ENCODE measurements at places on chromosomes 13 and 19. TPM values are rescaled to one million over a fixed set of nuclear protein-coding genes. Genes with fewer than 3 reads are reported as not detected.

Gene ZNF763
- total RNA-seq = 1.9 TPM

- DNase-seq = no peak
These were observed 52.7 kb upstream of the ZDHHC20 start for GRCh38 chr13:21511849-21512248.

DNA sequence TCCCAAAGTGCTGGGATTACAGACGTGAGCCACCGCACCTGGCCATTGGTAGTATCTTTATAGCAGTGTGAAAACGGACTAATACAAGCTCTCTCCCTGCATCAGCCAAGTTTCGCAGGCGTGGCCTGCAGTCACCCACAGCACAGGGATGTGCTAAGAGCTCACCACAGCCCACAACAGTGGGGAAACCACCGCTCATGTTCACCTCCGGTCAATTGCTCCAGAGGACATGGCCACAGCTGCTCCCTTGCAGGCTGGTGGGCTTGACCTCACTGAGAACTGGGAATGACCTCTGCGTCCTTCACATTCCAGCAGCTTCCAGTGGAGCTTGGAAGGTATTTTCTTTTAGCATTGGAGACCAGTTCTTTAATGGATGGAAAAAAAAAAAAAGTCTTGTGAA is 156.4 kb downstream of the KCTD15 start:
- no peak for DNase-seq

DNA sequence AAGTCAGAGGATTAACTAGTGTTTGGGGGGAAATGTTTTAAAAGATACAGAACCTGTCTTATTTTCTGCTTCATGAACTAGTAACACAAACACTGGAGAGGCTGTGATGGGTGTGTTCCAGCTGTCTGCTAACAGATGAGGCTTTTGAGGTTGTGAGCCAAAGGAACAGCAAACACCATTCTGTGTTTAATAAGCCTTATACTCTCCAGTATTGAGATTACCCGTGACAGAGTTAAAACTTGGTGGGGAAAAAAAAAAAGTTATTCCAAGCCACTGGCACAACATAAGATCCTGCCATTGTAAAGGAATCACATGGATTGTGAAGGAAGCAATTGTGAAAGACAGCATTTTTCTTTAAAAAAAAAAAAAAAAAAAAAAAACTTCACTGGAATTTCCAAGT is 48.4 kb downstream of the KCTD12 start:
- no peak for DNase-seq

Gene IGFL1
- total RNA-seq = not detected

Gene C19orf67
- total RNA-seq = not detected

Gene ZNF793
- total RNA-seq = 0.13 TPM

GRCh38 chr19:53942001-53942786 is 20.5 kb upstream of the CACNG8 start:
- DNase-seq = no peak

- DNase-seq = no peak
These were observed 120.6 kb downstream of the COL4A1 start for GRCh38 chr13:110186231-110186855.

DNA sequence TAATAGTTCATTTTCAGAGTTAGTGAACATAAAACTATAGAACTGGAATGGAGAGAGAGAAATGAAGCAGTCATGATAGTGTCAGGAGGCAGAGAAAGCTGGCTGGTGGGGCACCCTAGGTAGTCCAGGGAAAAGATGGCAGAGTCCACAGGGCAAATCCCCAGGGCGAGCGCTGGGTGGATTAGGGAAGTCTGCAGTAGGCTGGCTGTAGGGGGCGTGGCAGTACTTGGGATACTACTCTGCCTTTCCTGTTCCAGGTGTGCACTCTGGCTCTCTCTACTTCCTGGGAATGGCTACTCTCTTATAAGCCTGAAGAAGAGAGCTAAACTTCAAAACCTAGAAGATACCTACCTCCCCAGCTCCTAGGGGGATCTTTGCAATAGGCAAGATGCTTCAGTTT is 232.9 kb upstream of the SLC10A2 start:
- DNase-seq = no peak

- DNase-seq = no peak
These were observed 118.2 kb downstream of the SIPA1L3 start for GRCh38 chr19:38024992-38025908.

GRCh38 chr13:83634601-83635000 is 247.7 kb downstream of the SLITRK1 start:
- no peak for DNase-seq

DNA sequence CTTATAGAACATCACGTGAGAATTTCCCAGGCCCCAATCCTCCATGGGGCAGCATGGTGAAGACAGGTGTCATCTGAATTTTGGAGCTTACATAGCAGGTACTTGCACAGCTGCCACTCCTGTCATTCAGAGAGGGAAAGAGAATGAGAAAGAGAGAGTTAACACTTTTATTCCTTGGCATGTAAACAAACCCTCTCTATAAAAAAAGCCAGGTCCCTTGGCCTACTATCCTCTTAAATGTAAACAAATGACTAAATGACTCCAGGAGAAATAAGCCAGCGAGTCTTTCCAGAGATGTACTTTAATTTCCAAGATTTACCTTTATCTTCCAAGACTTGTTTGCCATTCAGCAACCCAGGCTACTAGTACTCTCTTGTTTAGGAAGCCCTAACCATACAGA is 195.3 kb upstream of the HTR2A start:
- no peak for DNase-seq

GRCh38 chr19:30178721-30179402 is 193.3 kb upstream of the ZNF536 start:
- DNase-seq = no peak

GRCh38 chr19:10551698-10552301 is 8.1 kb downstream of the ATG4D start:
- no peak for DNase-seq

DNA sequence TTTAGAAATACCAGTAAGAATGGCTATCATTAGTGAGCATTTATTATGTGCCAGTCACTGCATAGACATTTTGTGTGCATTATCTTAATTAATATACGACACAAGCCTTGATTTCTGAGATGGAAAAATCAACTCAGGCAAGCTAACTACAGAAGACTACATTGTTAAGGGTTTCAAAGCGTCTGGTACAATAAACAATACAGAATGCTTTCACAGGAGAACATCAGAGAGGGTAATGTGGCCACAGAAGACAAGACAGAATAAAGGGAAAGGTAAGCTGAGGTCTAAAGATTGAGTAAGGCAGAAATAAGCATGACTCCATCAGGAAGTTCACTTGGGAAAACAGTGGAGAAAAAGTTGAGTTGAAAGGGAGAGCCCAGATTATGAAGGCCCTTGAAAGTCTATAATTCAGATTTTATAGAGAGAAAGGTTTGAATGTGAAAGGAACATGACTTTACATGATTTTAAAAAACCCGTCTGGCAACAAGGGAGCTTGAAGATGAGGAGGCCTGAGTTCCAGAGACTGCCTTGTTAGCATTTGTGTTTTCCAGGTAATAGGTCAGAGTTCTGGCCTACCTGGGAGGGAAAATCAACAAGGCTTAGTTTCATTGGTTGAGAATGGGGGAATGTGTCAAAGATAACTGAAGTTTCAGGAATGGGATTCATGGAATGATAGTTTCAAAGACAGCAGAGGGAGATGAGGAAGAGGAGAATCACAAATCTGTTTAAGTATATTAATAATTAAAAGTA is 1.8 kb upstream of the MBNL2 start:
- DNase-seq = no peak

Gene COL4A2
- 290 TPM for total RNA-seq

Gene ATP8B3
- 3.3 TPM for total RNA-seq

DNA sequence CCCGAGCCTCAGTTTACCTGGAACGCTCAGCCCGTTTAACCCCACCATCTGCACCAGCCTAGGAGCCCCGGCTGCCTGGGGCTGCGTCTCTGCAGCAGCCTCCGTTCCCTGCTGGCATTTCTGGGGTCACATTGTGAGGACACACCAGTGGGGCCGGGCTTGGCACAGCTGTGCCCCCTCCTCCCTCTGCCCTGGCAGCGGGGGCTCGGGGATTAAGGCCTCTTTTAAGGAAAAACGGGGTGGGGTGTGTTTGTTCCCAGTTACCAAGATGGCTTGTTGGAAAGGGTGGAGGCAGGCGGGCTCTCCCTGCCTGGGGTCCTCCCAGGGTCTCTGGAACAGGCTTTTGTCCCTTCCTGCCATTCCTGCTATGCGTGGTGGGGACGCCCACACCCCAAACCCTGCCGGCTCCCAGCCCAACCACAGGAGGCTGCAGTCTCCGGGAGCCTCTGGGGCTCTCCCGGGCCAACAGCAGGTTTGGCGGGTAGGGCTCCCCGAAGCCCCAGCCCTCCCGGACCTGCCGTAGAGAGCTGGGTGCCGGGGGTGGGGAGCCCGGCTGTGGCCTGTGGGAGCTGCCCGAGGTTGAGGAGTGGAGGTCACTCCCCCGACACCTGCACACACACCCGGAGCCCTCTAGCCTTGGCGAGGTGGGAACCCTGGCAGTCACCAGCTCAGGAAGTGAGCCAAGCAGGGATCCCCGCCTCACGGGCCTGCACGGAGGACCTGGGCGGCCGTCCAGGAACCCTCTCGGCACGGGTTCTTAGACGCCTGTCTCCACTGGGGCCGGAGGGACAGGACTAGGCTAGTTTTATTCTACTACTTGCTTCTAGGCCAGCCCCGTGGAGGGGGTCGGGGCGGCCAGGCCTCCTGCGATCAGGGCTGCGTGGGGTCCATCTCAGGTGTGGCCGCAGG is 36.9 kb downstream of the GADD45B start:
- no peak for DNase-seq

GRCh38 chr19:19214159-19214490 is 2.4 kb downstream of the NCAN start:
- no peak for DNase-seq

Gene DOCK6
- total RNA-seq = 53.3 TPM

DNA sequence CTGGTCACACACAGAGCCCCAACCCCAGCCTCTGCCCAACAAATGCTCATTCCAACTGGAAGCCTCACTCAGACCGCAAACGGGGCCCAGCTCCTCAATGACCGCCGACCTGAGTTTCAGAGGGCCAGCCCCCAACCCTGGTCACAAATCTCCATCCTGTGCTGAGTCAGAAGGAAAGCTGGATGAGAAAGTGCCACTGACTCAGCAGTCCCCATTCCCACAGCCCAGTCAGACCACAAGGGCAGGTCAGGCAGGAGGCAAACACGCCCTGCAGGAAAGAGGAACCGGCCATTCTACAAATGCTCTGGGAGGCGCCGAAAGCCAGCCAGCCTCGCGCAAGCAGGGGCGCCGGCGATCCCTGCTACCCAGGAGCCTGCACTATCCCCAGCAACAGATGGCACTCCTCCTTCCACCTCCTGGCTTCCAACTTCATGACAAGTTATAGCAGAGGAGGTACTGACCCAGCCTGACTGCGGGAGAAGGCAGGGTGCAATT is 14.1 kb upstream of the PRKD2 start:
- DNase-seq = peak; percentile 65

DNA sequence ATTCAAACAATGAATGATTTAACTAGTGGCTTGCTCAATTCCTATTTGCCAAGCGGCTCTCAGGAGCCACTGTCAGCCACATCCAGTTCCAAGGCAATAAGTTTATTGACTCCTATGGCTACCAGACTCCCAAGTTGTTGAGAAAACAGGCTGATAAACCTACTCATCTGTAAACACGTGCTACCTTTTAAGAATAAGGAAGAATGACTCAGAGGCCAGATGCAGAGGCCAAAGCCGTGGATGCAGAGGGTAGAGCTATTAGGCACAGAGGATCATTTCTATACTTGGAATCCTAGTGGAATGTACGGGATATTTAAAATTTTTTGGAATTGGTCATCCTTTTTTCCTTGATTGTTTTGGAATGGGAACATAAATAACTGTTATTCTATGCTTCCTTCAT is 1921.1 kb downstream of the OLFM4 start:
- DNase-seq = no peak

DNA sequence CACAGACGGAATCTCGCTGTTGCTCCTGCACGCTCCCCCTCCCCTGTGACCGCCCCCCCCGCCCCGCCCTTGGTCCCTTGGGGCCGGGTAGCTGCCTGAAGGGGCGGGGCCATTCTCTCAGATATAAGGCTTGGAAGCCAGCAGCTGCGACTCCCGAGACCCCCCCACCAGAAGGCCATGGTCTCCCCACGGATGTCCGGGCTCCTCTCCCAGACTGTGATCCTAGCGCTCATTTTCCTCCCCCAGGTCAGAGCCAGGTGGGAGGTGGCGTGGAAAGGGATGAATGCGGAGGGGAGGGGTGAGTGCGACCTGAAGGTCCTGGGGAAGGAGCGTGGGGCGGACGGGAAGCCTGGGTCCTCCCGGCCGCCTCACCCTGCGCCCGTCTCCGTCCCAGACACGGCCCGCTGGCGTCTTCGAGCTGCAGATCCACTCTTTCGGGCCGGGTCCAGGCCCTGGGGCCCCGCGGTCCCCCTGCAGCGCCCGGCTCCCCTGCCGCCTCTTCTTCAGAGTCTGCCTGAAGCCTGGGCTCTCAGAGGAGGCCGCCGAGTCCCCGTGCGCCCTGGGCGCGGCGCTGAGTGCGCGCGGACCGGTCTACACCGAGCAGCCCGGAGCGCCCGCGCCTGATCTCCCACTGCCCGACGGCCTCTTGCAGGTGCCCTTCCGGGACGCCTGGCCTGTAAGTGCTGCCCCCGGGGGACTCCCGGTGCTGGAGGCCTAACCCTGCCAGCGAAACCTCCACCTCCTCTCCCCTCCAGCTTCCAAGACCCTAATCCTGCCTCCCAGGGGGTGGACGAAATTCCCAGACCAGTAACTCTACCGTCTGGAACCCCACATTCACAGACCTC is at the start of gene DLL3:
Gene DLL3, plus strand, starts transcription at position 150 of the 845 bp plus-strand sequence. Its CDS starts 28 bp downstream, at position 178.
- no peak for DNase-seq

- DNase-seq = peak; percentile 61
These were observed 9.9 kb downstream of the RANBP3 start for GRCh38 chr19:5967994-5968430.

Gene WDR88
- 0.14 TPM for total RNA-seq

- no peak for DNase-seq
These were observed 10.6 kb downstream of the FUT6 start for GRCh38 chr19:5828661-5829566.

GRCh38 chr19:48466561-48467325 is 2.4 kb upstream of the CYTH2 start:
- DNase-seq = no peak

DNA sequence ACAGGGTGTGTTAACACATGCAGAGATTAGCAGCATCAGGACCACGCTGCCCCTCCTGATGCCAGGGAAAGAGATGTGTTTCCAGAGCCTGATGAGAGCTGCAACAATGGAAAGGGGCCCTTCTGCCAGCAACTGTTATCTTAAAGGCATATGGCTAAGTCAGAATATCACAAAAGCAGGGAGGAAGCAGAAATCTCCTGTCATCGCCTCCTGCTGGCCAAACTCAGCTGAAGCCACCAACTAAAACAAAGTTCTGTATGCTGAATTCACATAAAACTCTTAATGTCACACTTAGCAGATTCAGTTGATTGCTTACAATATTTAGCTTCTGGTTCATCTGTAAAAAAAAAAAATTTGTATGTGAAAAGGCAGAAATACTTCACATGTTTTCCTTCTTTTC is 178.2 kb downstream of the GPC5 start:
- DNase-seq = no peak

- no peak for DNase-seq
These were observed 2.9 kb upstream of the PTOV1 start for GRCh38 chr19:49847731-49848696.

Gene IZUMO2
- not detected for total RNA-seq

Gene BCKDHA
- total RNA-seq = 74.5 TPM

Measured in pulmonary artery endothelial cell (primary cell).